SK-N-DZ (cell line): ENCODE measurements at places on chromosomes 13 and 19.

DNA sequence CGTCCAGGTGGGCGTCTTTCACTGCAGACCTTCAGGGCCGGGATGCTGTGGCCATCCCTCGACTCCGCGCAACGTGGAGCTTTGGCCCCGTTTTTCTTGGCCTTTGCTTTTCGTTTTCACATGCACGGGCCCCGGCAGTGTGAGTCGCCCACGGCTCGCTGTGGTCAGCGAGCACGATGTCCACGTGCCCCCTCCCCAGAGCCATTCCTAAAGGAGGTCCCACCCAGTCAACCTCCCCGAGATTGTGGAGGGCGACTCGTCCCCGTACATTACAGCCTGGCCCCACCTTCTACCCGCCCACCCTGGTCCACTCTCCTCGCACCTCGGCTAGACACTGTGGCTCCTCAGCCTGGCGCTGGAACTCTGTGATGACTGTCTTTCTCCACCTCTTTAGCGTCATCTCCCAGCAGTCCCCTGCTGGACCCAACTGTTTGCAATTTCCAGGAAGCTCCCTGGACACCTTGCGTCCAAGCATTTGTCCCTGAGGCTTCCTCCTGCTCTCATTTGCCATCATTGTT, 405 bp downstream of the ZNF446 start:
- no peak for DNase-seq

DNA sequence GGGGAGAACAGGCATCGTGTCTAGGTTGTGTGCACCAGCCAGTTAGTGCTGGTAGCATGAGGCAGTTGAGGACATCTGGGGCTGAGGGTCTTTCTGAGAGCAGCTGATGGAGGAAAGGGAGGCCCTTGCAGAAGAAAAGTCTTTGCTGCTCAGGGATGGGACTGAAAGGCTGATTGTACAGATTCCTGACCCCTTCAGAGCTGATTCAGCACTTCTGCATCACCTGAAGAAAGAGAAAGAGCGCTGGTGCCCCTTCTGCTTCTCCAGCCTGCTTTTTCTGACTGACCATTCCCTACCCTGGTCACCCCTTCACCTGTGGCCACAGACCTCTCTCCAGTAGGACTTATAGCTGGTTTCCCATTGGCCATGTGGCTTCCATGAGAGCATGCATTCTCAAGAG, 476.2 kb downstream of the TSHZ3 start:
- DNase-seq = no peak

GRCh38 chr13:41408121-41408520, 49.2 kb upstream of the RGCC start:
- DNase-seq = no peak

DNA sequence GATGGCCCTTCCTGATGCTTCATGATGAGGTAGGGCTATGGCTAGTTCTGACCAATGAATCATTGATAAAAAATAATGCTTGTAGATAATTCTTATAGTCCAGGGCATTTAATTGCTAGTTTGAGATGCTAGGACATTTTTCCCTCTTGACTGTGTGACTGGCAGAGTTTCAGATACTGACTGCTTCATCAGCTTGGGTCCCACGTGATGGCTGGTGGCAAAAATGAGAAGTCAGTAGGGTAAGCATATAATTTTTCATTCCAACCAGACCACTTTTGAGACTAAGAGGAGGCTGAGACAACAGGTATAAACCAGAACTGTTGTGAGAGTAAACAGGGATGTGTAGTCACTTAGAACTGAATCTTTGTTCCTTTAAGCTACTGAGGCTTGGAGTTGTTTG, 183.3 kb downstream of the HS6ST3 start:
- DNase-seq = no peak

DNA sequence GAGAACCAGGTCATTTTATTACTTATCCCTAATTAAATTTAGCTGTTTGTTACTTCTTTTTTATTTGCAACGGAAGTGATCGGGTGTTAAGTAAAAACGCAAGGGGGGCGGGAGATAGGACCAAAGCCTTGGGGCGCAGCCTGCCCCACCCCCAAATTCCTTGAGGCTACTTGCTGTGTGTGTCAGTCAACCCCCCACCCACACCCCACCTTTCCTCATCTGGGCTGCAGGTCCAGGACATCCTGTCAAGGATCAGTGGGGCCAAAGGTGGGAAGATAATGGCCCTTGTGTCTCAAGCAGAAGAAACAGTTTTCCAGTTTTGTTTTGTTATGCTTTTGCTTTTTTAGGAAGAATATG, 1.2 kb upstream of the FOXO1 start:
- DNase-seq = no peak

DNA sequence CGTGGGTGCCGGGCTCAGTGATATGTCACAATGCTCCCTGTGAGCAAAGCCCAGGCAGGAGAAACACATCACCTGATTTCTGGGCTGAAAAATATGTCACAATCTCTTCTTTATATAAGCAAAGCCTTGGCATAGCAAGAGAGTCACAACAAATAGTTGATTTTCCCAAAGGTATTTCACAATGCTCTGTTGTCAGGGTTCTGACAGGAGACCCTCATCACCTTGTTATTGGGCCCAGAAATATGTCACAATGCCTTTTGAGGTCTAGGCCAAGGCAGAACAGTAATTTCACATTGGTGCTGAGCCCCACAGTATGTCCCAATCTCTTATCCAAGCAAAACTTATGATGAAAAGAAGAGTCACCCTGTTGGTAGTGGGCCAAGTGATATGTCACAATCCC, 125.7 kb downstream of the ZNF675 start:
- no peak for DNase-seq
